Calu3 (cell line): ENCODE measurements at places on chromosomes 6 and 20. TPM values are rescaled to one million over a fixed set of nuclear protein-coding genes. Genes with fewer than 3 reads are reported as not detected.

GRCh38 chr20:31822421-31823330 is 3.5 kb downstream of the MYLK2 start:
- DNase-seq = peak; percentile 88

GRCh38 chr6:6538261-6538660 is 50.3 kb upstream of the LY86 start:
- DNase-seq = no peak

- no peak for DNase-seq
Observed at GRCh38 chr20:43977252-43977651, 62.6 kb downstream of the TOX2 start.

- DNase-seq = no peak
Observed at GRCh38 chr6:116362276-116362675, 8.5 kb upstream of the DSE start.

DNA sequence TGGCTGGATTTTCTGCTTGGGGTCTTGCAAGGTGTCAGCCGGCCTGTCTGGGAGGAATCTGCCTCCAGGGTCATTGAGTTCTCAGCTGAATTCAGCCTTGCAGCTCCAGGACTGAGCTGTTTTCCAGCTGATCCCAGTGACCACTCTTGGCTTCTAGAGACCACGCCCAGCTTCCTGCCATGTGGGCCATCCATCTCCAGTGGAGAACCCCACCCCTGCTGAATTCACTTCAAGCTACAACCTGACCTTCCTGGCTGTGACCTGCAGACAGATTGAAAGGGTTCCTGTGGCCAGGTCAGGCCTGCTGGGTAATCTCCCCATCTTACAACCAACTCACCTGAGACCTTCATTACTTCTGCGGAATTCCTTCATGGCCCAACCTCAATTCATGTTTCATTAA is 26.5 kb upstream of the SYNDIG1 start:
- DNase-seq = no peak

GRCh38 chr20:62688855-62689460 is 19.7 kb upstream of the NTSR1 start:
- no peak for DNase-seq

DNA sequence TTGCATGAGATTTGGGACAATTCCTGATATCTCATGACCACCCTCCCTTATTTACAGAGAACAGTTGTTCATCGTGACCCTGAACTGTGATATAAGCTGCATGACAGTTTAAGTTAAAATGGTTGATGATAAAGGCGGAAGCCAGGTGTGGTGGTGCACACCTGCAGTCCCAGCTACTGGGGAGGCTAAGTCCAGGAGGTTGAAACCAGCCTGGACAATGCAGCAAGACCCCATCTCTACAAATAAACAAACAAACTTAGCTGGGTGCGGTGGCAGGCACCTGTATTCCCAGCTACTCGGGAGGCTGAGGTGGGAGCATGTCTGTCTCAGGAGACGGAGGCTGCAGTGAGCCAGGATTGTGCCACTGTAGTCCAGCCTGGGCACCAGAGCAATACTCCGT is 24.1 kb downstream of the COL20A1 start:
- no peak for DNase-seq

GRCh38 chr6:43758617-43759050 is 11.4 kb upstream of the VEGFA start:
- DNase-seq = peak; percentile 56

- no peak for DNase-seq
Observed at GRCh38 chr6:11210386-11211138, 21.9 kb downstream of the NEDD9 start.

DNA sequence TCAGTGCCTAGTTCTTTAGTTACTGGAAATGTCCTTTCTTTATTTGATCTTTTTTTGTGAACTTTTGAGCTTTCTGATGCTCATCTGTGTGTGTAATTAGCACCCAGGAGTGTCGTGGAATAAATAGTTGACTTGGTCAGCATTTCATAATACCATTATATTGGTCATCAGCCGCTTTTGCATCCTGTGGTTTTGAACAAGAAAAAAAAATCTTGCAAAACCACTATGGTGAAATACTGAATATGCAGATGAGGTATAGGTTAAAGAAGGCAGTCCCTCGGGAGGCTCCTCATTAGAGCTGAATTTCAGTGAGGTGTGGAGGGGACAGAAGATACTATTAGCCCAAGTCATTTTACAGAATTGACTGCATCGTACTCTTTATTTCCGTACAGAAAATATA is 90.1 kb downstream of the FOXO3 start:
- no peak for DNase-seq

DNA sequence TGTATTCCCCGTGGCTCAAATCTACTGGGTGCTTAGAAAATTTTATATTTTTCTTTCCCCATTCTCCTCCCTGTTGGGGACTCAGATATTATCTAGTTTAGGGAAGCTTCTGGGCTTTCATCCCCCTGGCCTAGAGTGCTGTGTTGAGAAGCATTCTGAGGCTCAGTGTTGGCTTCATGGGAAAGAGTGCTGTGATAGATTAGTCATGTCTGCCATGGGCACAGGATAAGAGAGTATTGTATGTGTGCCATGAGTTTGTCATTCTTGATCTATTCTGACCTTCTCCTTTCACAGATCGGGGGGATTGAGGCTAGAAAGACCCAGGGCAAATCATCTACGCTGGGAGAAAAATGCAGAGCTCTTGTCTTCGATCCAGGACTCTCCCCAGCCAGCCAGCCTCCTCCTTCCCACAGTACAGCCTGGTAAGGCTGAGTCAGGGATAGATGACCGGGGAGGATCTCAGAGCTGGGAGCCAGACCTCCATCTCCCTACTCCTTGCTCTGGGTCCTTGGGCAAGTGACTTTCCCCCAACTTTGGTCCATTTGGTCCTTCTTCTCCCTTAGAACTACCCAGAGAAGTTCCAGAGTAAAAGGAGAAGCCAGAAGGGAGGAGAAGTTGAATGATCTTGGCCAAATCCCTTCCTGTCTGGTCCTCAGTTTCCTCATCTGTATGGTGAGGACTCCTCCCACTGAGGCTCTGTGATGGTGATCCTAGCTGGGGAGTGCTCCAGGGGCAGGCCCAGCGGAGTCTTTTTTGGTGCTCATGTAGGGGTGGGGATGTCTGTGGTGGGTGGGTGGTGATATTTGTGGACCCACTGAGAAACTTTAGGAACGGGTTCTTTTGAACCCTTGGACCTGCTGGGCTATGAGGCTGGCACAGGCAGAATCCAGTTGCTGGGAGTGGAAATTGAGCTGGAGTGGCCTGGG is 5.0 kb downstream of the SRC start:
- DNase-seq = no peak

GRCh38 chr20:57772349-57772964 is 62.6 kb upstream of the PMEPA1 start:
- peak; percentile 66 for DNase-seq

- no peak for DNase-seq
Observed at GRCh38 chr6:118708744-118709143, 57.4 kb upstream of the CEP85L start.

- DNase-seq = no peak
Observed at GRCh38 chr6:71224011-71224410, 64.6 kb upstream of the OGFRL1 start.

- DNase-seq = no peak
Observed at GRCh38 chr6:15472621-15473020, 190.2 kb downstream of the DTNBP1 start.

DNA sequence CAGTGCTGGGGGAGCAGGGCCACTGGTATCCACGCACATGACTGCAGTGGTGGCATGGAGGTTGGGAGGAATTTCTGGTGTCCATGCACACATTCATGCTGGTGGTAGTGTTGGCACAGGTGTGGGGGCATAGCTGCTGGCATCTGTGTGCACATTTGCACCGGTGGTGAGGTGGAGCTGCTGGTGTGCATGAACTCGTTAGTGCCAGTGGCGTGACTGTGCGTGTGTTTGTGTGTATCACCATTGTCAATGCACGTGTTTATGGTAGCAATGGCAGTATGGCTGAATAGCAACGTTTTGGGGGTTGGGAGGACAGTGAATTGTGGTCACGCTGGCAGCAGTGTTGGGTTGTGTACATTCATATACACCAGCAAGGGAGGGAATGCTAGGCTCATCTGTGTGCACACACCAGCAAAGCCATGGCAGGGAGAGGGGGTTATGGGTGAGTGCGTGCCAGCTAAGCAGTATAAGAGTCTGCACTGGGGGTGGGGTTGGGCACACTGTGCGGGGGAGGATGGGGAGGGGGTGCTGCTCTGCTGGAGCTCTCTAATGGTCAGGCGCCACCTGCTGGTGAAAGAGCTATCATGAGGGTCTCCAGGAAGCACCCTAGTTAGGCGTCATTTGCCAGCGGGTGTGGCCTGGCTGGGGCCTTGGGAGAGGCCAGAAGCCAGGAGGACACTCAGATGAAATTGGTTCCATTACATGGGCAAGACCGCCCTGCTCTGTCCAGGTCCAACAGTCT is 626.1 kb upstream of the ID4 start:
- no peak for DNase-seq

DNA sequence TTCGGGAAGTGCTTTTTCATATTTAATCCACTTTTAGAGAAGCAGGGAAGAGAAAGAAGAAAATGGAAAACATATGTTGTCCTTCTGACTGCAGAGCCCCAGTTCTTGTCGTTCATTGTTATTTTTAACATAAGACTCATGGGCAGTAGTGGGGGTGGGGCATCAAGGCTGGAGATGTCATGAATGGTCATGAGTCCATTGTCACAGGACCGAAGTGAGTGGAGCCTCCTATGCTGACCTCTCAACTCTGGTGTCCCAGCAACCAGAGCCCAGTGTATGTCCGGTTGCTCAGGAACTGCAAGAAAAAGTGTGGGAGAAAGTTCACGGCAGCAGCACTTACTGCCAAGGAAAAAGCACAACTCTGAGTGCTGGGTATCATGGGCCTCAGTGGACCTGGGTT is 108.6 kb downstream of the BANF2 start:
- DNase-seq = no peak

- no peak for DNase-seq
Observed at GRCh38 chr20:10916312-10916711, 242.5 kb upstream of the JAG1 start.

DNA sequence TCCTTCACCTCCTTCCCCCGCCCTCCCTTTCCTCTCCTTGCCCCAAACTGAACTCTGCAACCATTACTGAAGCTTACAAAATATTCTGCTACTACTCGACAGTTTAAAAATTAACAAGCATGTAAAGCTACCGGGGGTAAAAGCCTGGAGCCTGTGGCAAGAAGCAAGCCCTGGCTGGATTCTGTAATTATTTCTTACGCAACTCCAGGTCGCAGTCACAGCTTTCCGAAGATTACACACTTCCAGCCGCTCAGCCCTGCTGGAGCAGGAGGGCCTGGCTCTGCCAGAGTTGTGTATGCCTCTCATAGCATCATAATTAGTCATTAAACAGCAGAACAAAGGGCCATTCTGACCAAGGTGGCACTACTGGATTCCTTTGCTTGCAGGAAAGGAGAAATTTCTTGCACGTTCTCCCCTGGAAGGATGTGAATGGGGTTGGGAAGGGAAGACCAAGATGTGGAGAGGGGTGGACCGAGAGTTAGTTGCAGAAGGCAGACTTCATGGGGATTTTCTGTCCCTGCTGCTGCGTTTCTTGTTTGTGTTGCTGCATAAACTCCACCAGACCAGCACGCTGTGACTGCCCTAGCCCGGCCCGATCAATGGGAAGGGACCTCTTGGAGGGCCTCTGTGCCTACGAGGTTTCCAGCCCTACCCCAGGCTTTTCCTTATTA is 23.6 kb downstream of the FOXQ1 start:
- DNase-seq = peak; percentile 82

GRCh38 chr6:17741507-17741906 is 34.8 kb upstream of the NUP153 start:
- no peak for DNase-seq

DNA sequence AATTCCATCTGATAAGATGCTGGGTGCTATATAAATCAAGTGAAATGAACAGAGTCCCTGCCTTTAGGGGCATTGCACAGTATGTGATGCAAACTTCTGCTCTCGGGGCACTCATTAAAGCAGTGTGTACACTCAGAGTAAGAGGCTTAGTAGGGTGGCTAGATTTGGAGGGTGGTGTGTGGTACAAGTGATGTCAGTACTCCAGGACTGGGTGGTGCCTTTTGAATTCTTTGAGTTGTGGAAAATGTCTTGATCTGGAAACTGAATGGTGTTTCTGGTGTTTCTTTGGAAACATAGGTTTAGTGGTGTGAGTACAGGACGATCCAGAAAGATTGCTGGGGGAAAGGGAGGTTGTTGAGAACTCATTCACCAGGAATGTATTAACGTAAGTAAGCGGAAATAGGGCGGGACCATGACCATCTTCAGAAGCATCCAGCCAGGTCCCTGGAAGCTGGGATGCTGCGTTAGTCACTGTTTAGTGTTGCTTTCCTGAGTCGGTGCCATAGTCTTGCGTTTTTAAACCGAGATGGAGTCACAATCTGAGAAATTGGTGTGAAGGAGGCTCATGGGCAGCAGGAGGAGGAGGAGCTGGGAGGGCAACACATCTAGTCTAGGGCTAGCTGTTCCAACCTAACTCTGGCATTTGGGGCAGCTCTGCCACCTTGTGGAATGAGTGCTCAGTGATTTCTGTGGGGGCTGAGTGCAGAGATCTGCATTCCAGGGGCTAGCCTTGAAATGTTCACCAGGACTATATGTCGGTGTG is 70.3 kb downstream of the SCAND1 start:
- peak; percentile 79 for DNase-seq

DNA sequence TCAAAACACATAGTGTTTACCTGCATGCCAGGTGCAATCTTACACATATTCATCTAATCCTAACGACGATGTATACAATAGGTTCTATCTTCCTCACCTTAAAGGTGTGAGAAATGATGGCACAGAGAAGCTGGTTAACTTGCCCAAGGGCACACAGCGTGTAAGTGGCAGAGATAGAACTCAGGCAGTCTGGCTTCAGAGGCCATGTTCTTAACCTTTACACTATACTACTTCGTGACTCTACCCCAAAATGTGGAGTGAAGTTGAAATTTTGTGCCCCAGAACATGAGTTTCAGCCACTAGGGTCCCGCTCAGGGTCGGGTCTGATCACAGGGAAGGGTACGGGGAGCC is 584 bp downstream of the VPS52 start:
- DNase-seq = no peak

GRCh38 chr6:160116411-160116810 is 5.2 kb upstream of the SLC22A1 start:
- no peak for DNase-seq

Gene CD40
- total RNA-seq = 13.3 and 13.6 TPM in 2 replicates

Gene ERVFRD-1
- not detected in 2 replicates for total RNA-seq

Gene RBBP8NL
- total RNA-seq = 6.2 and 6.4 TPM in 2 replicates

Gene GPR6
- total RNA-seq = not detected in 2 replicates

Gene EYA4
- total RNA-seq = 38.8 and 55.1 TPM in 2 replicates

Gene PPP1R3G
- total RNA-seq = 0.07 and 0.20 TPM in 2 replicates

Gene FAM209B
- total RNA-seq = not detected in 2 replicates

Gene KCNQ5
- total RNA-seq = 0.10 TPM in 1 of 2 replicates, not detected in the other

Gene KHDC1
- 4.9 and 5.0 TPM in 2 replicates for total RNA-seq

Gene GATA5
- total RNA-seq = not detected in 2 replicates

Gene CDYL
- total RNA-seq = 45.2 and 48.9 TPM in 2 replicates

Gene LZTS3
- total RNA-seq = 10.4 and 11.4 TPM in 2 replicates

Gene HLA-DRB1
- total RNA-seq = 111 and 141 TPM in 2 replicates

Gene PTPRT
- not detected in 2 replicates for total RNA-seq

Gene TTLL9
- total RNA-seq = not detected in 2 replicates
